ENCODE measurements at places on chromosomes 1 and 21.

GRCh38 chr1:58833166-58833565 lies 49.3 kb upstream of the JUN start:
- DNase-seq = no peak

DNA sequence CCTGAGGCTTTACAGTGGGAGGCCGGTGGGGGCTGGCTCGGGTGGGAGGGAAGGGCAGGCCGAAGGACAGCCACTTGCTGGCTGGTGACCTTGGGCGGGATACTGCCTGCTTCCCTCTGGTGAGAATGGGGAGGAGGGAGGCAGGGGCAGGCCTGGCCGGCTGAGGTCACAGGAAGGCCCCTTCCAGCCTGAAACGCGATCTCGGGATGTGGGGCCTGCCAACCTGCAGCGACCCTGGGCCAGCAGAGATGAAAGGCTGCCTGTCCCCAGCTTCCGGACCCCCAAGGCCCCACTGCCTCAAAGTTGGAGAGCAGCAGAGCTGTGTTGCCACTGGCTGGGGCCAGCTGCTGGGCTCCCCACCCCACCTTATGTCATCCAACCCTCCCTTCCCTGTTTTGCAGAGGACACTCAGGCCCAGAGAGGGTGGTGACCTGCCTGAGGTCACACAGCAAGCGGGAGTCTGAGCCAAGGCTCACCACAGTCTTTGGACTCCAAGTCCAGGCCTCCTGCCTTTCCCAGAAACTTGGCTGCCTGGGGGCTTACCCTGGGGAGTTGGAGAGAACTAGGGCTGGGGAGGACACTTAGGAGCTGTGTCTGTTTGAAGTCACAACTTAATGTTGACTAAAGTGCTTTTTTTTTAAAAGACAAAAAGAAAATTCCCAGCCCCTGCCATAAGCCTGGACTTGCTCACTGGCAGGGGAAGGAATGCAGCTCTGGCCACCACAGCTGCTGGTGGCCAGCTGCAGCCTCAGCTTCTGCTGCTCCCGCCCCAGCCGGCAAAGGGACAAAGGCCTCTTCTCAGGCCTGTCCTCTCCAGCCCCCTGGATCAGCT lies 14.8 kb upstream of the WASF2 start:
- DNase-seq = no peak

- no peak for DNase-seq
Observed at GRCh38 chr1:23008901-23009300, 6.8 kb downstream of the TEX46 start.

GRCh38 chr1:182092336-182092735 lies 30.8 kb upstream of the ZNF648 start:
- DNase-seq = no peak

DNA sequence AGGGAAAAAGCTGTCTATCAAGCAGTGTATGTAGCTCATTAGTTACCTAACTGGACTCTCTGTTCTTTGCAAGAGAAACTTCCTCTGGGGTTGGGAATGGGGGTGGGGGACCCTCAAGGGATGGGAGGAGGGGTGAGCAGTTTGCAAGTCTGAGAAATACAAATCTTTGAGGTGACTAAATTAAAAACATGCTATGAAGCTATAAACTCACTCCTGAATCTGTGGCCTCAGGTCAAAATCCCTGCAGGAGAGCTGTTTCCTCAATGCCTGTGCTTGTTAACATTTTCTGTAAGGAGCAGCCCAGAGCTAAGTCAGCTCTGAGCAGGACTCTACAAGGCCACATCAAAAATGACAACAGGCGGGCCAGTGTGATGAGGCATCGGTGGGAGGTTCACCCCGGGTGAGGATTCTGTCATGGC lies 32.8 kb upstream of the PTPRC start:
- DNase-seq = no peak

DNA sequence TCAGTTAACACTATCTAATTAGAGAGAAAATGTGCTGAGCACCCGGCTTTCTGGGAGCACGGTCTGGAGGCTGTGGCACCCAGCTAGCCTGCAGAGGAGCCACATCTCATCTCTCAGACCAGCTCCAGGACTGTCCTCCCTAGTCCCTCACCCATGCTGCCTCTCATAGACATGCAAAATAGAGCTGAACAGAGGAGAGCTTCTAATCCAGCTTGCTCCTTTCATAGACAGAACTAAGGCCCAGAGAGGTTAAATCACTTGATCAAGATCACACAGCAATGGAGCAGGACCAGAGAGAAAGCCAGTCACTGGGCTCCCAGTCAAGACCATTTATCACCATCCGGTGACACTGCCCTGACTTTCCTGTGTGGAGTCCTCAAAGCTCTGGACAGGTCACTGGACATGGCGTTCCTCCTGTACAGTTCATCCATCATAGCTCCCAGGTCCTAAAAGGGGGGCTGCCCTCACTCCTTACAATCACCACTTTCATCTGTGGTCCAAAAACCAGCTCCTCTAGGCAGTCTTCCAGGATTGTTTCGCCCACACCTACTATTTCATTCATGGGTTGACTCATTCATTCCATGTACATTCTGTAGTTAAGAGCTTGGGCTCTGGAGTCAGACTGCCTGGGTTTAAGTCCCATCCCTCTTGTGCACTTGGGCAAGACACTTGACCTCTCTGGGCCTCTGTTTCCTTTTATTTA lies 8.8 kb upstream of the CAMK2N1 start:
- DNase-seq = no peak

GRCh38 chr1:204198348-204199340 lies 2.4 kb upstream of the KISS1 start:
- DNase-seq = no peak

DNA sequence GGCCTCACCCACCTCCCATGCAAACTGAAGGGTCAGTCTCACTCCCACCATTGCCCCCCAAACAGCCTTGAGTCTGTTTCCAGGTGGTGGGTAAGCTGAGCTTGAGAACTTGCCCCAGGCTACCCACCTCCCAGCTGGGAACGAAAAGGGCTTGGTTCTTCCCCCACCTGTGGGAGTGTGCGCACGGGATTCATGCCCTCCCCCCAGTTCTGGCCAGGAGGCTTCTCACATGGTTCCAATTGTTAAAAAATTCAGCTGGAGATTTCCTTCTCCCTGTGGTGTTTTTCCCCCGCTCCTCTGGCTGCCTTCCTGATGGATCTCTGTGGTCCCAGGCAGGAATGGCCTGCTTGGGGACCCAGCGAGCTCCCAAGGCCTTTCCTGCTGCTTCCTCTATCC lies 81.8 kb upstream of the C21orf91 start:
- no peak for DNase-seq

GRCh38 chr1:29785554-29785953 lies 549.2 kb downstream of the PTPRU start:
- DNase-seq = no peak

DNA sequence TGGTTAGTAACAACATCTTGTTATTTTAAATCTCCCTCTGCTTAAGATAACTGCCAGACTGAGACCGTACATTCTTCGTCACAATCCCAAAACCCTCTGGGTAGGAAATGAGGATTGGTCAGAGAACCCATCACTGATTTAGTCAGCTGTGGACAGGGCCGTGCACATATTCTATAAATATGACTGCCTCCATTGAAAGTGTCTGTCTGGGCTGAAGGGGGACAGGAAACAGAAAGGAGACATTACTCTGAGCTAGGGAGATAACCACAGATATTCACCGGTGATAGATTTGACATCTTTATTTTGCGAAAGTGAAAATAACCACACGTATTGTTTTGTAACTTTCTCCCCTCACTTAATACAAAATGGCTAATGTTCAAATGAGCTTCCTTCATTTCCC lies 36.9 kb upstream of the ST6GALNAC5 start:
- DNase-seq = no peak

GRCh38 chr1:99682291-99682751 lies 36.4 kb downstream of the PALMD start:
- no peak for DNase-seq

DNA sequence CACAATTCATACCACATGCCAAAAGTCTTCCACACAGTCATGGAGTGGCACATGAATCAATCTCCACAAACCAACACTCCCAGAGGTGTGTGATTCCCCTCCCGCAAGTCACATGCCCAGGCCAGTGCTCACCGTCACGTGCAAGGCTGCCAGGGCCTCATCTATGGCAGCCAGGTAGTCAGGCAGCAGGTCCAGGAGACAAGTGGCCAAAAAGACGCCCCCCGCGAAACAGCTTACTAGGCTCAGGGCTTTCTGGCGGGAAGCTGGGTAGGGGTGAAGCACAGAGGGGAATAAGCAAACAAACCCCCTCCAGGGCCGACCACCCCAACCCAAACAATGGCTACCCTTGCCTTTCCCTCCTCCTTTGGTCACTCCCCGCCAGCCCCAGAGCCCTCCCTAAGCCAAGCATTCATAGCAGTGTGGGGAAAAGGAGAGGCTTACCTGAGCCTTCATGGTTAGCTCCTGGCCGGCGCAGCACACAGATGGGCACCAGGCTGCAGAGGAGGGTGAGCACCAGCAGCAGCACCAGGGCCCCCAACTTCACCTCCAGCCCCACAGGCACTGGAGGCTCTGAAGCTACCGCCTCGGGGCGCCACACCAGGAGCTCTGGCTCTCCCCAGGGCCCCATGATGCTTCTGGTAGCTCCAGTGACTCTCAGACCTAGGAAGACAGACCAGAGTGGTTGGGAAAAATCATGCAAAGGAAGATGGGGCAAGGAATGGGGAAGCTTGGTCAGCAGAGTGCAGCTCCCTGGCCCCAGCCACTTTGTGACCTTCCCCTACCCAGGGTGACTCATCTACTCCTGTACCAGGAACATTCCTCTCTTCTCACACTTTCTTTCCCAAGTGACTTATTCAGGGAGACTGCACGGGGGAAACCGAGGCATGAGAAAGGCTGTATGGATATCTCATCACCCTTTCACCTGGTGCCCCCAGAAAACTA lies 978 bp downstream of the SLC39A1 start:
- DNase-seq = no peak

DNA sequence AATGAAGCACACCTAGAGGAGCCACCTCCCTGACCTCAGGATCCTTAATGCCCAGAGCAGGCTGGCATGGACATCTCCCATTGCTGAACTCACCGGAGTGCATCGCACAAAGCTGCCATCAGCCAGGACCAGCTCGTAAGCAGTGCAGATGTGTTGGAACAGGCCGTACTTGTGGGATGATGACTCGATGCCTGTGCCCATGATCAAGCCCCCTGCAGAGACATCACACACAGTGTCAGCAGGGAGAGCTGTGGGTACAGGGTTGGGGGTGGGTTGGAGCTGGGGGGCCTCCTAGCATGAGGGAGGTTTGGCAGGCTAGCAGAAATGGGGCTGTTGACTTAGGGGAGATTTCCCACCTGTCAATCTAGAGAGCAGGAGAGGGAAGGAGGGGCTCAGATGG lies 12.0 kb downstream of the DHCR24 start:
- no peak for DNase-seq

DNA sequence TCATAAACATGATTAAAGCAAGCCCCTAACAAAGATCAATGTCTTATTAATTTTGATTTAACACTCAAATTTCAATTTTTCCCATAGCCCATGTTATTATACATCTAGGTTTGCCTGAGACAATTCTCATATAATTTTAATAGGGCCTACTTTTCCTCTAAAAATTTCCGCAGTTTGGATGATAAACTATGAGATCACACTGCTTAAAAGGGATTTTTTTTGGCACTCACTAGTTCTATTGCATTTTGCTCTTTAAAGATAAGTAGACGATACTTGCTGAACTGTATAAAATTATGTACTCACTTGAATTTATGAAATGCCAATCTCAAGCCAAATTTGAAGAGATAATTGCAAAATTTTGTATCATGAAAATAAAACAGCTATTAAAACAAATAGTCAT lies 480.4 kb upstream of the ZRANB2 start:
- DNase-seq = no peak

DNA sequence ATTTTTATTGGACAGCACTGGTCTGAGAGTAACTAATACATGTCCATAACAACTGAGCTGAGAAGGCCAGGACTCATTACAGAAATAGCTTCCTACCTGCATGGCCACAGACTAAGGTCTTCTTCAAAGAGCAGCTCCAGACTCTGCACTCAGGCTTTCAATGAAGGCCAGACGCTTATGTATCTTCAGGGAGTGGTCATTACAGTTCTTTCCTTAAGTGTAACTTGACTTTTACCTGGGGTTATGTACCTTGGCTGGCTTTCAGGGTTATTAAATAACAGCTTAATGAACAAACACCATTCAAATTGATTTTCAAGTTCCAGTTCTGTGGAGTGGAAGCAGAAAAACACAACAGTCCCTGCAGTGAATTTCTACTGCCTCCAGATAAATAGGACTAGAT lies 23.8 kb upstream of the SLC22A15 start:
- no peak for DNase-seq

GRCh38 chr1:46193984-46194570 lies 4.2 kb downstream of the POMGNT1 start:
- no peak for DNase-seq

GRCh38 chr21:33058527-33058926 lies 11.4 kb upstream of the OLIG1 start:
- no peak for DNase-seq

DNA sequence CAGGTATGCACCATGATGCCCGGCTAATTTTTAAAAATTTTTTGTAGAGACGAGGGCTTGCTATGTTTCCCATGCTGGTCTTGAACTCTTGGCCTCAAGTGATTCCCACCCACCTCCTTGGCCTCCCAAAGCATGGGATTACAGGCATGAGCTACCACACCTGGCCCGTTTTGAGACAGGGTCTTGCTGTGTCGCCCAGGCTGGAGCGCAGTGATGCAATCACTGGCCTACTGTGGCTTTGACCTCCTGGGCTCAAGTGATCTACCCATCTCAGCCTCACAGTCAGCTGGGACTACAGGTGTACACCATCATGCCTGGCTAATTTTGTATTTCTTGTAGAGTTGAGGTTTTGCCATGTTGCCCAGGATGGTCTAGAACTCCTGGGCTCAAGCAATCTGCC lies 7.5 kb upstream of the SH3D21 start:
- no peak for DNase-seq

DNA sequence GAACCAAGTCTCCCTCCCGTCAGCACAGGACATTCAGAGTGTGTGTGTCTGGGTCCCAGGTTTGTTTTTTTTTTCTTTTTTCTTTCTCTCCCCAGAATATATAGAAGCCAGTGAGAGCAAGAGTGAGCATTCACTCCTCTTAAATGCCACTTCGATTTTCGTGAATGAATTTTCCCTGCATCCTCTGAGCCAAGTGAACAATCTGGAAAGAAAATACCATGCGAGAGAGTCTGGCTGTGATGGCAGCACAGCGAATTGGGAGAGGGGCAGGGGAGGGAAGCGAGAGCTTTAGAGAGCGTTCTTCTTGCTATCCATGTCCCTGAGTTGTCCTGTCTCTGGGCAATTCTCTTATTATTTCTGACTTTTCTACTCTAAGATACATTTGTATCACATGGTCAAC lies 76.0 kb upstream of the RAB3GAP2 start:
- no peak for DNase-seq

DNA sequence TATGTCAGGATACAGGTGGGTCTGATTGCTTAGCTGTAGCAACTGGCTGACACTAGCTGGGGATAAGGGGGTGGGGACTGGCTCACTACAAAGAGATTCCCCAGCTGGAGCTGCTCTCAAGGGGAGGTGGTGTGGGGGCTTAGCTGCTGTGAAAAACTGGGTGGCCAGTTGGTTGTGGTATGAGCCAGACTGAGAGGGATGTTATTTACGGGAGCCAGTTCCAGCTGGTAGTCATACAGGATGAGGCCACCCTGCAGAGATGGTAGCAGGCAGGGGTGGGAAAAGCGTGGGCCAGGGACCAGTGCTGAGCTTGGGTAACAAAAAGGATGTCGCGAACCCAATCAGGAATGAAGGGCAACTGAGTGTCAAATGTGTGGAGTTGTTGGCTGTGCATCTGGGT lies 204.0 kb upstream of the C21orf91 start:
- DNase-seq = no peak

- DNase-seq = no peak
Observed at GRCh38 chr1:180560868-180561600, 2.3 kb downstream of the OVAAL start.

GRCh38 chr1:225258811-225259210 lies 169.0 kb downstream of the LBR start:
- DNase-seq = no peak

- DNase-seq = no peak
Observed at GRCh38 chr21:39727401-39728120, 17.4 kb upstream of the IGSF5 start.
